ENCODE measurements at places on chromosomes 13 and 19.

GRCh38 chr13:41500511-41500910 is 43.2 kb downstream of the RGCC start:
- DNase-seq = no peak

DNA sequence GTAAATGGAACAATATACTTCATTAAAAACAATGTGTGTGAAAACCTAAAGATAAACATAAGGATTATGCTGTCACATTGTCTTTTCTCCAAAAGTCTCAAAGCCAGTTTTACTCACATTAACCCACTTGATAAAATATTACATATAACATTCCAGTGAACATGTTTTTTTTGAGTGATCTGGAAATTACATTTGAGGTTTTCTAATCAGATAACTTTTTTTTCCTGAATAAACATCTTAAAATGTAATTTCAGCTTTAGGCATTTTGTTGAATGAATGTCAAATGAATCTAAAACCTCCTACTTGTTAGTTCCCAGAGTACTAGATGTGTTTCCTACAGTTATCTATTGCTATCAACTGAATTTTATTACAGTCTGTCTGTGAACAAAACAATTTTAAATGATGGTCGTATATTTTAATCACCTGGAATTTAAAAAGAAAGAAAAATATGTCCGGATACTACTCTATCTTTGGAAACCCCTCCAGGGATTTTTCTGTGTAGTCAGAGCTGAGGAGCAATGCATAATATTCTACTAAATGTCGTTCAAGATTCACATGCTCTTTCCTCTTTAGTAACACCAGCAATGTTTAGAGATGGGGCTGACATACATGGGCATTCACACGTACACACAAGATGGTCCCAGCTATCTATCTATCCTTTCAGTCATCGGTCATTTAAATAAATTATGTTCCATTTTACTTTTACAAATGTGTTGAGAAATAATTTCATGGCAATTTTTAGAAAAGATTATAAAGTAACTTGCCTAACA is 283.9 kb downstream of the KLF12 start:
- no peak for DNase-seq

- DNase-seq = no peak
Measured at GRCh38 chr19:16970821-16971220, 55.8 kb downstream of the CPAMD8 start.

DNA sequence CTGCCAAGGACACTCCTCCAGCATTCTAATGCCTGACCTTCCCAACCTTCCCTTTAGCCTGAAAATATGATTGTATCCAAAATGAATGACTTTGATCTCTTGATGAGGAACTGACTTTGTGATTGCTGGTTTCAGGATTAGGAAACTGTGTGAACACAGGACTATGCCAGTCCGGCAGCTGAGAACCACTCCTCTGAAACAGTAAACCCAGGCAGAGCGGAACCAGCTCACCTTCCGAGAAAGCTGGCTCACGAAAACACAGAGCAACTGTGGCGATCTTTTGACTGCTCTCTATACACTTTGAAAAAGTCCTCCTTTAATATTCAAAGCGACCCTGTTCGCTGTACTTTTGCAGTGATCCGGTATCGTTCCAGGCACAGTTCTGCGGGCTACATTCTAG is 258.8 kb upstream of the IRS2 start:
- DNase-seq = no peak
